ENCODE measurements at places on chromosomes 5 and 9.

DNA sequence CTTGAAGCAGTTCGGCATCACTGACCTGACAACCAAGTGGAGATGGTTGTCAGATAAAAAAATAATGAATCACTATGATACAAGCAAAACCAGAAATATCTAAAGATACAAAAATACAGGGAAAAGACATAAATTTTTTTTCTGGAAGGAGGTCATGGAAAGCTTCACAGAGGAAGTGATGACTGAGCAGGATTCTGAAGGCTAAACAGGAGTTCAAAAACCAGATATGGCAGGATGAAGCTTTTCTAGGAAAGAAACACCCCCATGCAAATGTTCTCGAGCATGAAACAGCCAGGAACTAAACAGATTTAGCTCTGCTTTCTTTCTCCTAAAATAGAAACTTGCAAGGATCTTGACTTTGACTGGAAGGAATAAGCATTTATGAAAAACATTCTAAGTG is 60.7 kb upstream of the IFNE start:
- DNase-seq: no peak

- no peak for DNase-seq
Measured at GRCh38 chr5:158812408-158812807, 287.3 kb downstream of the EBF1 start.

GRCh38 chr9:105205787-105206495 is 38.5 kb upstream of the SLC44A1 start:
- DNase-seq: no peak

- no peak for DNase-seq
Measured at GRCh38 chr5:116557669-116558271, 16.9 kb downstream of the SEMA6A start.

- DNase-seq: no peak
Measured at GRCh38 chr9:77667151-77667550, 19.0 kb upstream of the GNA14 start.

DNA sequence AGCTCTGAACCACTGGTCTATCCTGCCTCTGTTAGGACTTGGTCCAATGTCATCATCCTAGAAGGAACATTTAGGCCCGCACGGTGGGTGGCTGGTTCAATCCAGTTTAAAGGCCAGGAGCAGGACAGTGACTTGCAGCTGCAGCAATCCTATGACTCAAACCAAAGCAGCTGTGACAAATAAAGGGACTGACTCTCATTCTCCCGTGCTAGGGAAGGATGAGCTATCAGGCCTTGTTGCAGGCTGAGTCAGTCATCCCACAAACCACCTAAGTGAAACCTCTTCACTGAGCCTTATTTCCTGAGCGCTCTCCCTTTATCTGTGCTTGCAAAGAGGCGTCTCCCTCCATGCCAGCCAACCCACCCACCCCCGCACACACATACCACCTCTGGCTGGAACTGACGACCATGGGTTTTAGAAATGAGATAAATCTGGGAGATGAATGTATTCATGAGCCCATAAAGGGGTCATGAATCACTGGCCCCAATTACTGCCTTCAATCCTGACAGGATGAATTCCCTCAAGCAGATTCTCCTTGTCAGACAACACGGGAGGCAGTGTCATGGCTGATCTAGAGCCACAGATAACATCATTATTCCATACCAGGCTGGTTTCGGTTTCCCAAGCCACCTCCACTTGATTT is 93.4 kb downstream of the KCNIP1 start:
- peak; percentile 30 for DNase-seq

- no peak for DNase-seq
Measured at GRCh38 chr5:45793638-45794532, 97.7 kb upstream of the HCN1 start.

- no peak for DNase-seq
Measured at GRCh38 chr9:73611032-73611431, 459.4 kb downstream of the ANXA1 start.

- DNase-seq: no peak
Measured at GRCh38 chr5:88829775-88830174, 53.2 kb downstream of the MEF2C start.

- DNase-seq: no peak
Measured at GRCh38 chr5:61417340-61417739, 85.3 kb downstream of the ZSWIM6 start.

- DNase-seq: no peak
Measured at GRCh38 chr5:175895686-175896102, 24.3 kb downstream of the CPLX2 start.

GRCh38 chr9:134591573-134591981 is 50.0 kb upstream of the COL5A1 start:
- no peak for DNase-seq

DNA sequence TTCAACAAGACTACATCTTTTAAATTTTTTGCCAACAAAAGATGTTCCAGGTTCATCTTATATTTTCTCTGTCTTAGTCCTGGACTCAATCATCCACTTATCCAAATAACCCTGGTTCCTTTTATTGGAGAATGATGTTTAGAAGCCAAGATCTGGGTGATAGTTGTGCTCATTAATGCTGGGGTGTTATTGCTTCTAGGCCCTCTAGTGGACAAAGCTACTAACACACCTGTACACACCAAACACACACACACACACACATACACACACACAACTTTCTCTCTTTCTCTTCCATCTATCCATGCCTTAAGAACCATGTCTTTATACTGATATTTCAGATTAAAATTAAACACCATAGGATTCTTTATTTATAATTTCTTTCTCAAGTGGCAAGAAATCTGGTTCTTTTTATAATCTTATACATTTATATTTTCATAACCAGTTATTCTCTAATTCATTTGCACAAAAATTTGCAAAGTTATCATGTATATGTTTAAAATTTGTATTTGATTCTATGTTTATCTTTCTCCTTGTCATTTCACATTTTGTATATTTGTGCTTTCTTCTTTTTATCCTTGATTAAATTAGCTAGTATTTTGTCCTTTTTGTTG is 179.1 kb upstream of the SMIM23 start:
- DNase-seq: no peak

DNA sequence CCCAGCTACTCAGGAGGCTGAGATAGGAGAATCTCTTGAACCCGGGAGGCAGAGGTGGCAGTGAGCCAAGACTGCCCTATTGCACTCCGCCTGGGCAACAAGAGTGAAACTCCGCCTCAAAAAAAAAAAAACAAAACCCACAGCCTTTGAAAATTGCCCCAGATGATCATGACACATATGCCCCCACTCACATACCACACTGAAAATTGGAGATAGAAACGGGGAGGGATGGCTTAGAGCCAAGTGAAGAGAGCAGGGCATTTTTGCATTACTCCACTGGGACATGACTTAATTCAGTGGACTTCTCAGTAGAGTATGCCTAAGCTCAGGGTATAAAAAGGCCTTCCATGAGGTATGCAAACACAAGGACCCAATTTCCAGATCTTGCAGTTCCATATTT is 309.3 kb downstream of the BNC2 start:
- no peak for DNase-seq

Data from activated CD8-positive, alpha-beta memory T cell treated with anti-CD3 and anti-CD28 coated beads for 48 hours (primary cell).